NCI-H82 (cell line): ENCODE measurements at places on chromosomes 11 and 22.

DNA sequence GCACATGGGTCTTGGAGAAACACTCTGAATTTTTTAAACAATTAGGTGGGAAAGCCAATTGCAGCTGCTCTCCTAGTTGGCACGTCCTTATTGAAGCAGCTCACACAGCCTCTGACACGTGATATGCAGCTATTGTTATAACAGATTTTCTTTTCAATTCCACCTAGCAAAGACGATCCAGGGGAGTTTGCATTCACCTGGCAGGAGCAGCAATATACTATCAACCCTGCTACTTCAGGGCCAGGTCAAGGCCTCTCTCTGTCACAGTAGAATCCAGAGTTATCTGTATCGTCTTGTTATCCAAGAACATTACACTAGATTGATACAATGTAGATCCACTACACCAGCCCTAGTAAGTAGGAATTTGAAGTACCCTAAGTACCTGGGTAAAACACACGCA lies 8.3 kb downstream of the KRTAP5-11 start:
- no peak for DNase-seq

- DNase-seq = no peak
Measured at GRCh38 chr11:60129853-60130252, 41.4 kb downstream of the MS4A2 start.

- no peak for DNase-seq
Measured at GRCh38 chr11:75557666-75558494, 4.2 kb upstream of the SERPINH1 start.

DNA sequence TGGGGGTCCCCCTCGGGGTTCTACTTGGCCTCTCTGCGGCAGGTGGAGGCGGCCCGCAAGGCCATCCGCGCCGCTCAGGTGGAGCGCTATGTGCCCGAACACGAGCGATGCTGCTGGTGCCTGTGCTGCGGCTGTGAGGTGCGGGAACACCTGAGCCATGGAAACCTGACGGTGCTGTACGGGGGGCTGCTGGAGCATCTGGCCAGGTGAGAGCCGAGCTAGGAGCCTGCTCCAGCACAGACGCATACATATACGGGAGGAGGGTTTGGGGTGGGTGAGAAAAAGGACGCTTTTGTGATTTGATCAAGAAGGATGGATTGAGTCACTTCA lies 415 bp downstream of the CENATAC start:
- DNase-seq = no peak

- no peak for DNase-seq
Measured at GRCh38 chr11:127023991-127024390, 23.4 kb upstream of the KIRREL3 start.

GRCh38 chr11:83720675-83721074 lies 434.5 kb upstream of the CCDC90B start:
- no peak for DNase-seq

- no peak for DNase-seq
Measured at GRCh38 chr11:113684496-113684895, 21.6 kb downstream of the TMPRSS5 start.

- DNase-seq = no peak
Measured at GRCh38 chr11:112652786-112653390, 308.3 kb upstream of the NCAM1 start.

DNA sequence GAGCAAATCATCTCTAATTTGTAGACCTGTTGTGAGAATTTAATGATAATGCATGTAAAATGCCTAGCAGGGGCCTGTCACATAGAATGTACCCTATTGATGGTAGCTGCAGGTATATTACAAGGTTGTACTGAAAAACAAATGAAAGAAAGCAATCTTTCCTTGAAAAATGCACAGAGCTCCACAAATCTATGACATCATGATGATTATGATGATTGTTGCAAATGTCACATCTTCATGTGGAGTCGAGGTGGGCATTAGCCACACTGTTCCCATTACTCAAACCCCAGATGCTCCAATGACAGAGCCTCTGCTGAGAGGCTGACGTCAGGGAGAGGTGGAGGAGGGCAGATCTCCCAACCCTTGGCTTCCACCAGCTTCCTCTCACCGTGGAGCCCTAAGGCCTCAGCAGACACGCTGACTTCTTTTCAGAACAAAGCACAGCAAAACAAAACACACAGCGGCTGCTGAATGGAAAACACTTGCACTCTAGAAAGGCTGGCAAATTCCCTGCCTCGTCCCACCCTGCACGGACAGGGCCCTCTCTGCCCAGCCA lies 298.3 kb downstream of the KIRREL3 start:
- DNase-seq = no peak

- peak; percentile 74 for DNase-seq
Measured at GRCh38 chr11:111604392-111605009, 2.3 kb downstream of the SIK2 start.

DNA sequence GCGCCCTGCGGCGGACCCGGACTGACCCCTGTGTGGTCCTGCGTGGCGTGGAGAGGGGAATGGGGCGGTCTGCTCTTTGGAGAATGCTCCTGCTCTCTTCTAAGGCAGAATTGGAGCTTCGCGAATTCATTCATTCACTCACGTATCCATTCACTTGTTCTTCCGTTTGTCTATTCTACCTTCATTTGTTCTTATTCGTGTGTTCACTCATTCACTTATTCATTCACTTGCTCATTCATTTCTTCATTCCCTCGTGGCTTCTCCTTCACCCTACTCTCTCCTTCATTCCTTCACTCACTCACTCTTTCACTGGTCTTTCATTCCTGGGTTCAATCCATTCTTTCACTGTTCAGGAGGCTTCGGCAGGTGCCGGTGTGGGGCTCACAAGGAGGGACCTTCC lies 69.6 kb downstream of the WNT7B start:
- DNase-seq = no peak

GRCh38 chr11:83759148-83759547 lies 473.0 kb upstream of the CCDC90B start:
- DNase-seq = no peak
